ENCODE measurements at places on chromosomes 3 and 15.

DNA sequence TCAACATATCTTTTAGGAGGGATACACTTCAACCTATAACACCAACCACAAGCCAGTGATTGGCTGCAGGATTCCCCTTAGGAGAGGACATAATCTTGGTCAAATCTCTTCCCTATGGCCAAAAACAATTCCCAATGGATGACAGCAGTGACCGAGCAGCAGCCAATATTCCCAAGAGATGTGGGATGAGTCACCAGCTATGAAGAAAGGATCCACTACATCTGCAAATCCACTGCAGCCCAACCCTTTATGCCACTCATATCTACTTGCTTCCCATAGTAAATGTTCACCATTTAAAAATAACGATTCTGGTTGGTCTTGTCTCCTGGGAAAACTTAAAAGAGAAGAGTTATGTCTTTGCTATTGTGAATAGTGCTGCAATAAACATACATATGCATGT lies 4.5 kb upstream of the IQCF5 start:
- DNase-seq = no peak

GRCh38 chr3:38031022-38031994 lies 1.9 kb upstream of the PLCD1 start:
- DNase-seq = no peak

DNA sequence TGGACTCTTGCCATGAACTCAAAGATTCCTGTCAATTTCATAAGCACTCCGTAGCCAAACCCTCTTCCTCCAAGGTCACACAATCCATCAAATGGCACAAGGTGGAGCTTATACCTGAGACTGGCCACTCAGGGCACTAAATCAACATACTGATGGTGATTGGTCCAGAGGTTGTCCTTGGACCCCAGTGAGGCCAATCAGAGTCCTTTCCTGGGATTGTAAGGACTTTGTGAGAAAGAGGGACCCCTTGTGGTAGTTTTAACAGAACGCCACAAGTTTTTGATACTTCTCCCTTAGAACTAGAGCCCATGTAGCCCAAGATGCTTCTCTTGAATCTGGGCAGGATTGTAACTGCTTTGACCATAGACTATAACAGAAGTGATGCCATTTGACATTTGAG lies 44.4 kb upstream of the LARS2 start:
- no peak for DNase-seq

DNA sequence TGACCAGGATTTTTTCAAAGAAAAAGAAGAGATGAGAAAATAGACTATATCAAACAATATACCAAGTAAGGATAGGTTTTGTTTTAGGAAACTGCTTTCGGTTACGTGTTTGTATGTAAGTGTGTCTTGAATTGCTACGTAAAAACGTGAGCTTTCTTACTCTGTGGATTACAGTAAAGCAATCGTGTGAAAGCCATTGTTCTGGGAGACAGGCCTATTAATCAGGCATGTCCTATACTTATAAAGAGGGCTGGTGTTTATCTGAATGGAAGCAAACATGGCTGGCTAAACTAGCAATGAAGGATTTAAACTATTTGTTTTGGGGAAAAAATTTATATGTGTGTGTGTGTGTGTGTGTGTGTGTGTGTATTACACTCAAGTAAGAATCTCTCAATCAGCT lies 2.6 kb downstream of the EHHADH start:
- no peak for DNase-seq

DNA sequence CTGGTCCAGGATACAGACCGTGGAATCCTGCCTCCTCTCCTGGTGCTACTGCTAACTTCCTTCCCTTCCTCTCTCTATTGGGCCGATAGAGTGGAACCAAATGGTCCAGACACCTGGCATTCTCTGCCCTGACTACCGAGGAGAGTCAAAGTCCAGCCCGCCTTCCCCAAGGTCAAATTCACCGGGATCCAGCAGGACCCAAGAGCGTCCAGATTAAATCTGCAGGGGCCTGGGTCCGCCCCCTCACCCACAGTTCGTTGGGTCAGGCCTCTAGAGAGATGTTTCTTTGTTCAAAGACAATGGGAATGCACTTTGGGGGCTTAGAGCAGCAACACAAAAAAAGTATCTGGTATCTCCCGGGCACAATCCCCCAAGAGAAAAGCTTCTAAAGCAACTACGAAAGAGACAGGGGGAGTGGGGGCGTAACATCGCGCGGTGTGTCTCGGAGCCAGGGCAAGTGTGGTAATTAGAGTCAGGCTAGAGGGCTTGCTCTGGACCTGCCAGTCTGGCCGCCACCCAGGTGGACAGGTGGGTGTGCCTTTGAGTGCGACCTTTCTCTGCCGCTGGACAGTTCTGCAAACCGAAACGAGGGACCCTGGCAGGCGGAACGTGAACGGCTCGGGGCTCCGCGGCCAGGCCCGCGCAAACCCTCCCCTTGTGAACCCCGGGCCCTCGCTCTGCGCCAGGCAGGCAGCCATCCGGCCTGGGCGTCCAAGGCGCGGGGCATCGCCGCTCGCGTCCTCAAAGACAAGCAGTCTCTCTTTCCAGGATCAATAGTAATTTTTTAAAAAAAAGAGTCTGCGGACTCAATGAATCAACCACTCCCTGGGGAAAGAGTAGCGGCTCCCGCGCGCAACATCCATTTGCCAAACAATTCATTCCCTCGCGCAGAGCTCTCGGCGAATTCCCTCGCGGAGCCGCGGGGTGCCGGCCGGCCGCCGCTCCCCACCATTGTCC lies 806 bp downstream of the KLHL25 start:
- peak; percentile 88 for DNase-seq

DNA sequence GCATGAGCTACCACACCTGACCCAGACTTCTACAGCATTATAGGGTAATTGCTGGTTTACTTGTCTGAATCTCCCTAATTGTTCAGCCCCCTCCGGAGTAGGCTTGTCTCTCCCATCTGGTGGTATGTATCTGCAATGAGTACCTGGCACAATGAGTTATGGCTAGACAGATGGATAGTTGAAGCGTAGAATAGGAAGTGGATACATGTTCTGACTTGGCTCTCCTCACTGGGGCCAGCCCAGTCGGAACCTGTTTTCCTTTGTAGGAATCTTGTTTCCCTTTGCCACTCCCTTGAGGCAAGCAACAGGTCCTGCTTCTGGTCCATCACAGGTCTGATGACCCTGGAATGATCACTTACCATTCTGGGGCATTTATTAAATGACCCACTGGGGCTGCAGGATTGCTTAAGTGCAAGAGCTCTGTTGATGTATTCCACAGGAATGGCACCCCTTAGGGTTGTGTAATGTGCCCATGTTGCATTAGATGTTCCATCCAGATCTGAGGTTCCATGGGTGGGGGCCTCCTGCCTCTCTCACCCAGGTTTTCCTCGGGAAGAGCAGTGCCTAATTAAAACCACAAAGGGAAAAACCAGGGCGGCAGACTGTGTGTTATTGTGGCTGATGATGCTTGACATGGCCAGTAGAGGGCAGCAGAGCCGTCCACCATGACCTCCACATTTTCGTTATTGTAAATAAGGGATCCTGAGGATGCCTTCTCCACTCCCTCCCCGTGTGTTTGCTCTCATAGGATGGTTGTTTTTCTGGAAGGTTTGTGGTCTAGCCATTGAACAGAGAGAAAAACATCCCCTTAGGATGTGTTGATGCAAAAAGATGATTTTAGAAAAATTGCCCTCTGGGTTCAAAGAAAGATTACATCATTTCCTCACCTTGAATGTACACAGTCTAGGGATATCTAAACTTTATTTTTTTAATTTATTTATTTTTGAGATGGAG lies 58.0 kb downstream of the CMTM8 start:
- DNase-seq = peak; percentile 75

GRCh38 chr3:71232895-71233294 lies 350.6 kb downstream of the FOXP1 start:
- no peak for DNase-seq

DNA sequence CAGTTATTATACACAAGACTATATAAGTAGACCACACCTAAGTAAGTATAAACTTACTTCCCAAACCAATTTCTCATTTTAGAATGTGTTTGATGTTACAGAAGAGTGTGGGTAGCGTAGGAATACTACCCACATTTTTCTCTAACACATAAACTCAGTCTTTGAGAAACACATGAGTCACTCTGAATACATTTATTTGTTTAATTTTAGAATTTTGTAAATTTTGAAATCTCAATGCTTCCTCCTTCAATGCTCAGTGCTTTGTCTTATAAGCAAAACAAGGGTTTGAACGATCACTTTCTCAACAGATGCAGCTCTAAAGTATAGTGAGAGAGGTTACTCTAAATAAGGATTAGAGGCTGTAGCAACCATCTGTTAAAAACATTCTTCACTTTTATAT lies 700.8 kb downstream of the SI start:
- no peak for DNase-seq
